Stimulated activated CD8-positive, alpha-beta memory T cell treated with anti-CD3 and anti-CD28 coated beads, Interleukin-15, amount 100 ng/mL, for 4 hours (primary cell): ENCODE measurements at places on chromosomes 1 and 21.

DNA sequence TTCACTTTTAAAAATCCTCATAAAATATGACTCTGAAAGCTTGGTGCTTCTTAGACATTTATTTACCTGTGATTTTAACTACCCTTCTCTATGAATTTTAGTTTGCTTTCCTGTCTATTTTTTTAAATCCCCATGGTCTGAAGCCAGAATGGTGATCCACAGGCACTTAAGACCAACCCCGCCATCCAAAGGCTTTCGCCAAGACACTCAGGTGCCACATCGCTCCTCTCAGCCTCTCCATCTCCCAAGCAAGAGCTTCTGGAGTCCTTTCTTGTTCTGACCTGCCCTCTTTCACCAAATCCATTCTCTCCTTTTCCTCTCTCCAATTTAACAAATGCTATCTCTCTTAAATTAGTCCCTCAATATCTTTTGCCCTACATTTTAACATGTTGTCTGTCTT lies 464.6 kb downstream of the PCP4 start:
- DNase-seq, result no peak

DNA sequence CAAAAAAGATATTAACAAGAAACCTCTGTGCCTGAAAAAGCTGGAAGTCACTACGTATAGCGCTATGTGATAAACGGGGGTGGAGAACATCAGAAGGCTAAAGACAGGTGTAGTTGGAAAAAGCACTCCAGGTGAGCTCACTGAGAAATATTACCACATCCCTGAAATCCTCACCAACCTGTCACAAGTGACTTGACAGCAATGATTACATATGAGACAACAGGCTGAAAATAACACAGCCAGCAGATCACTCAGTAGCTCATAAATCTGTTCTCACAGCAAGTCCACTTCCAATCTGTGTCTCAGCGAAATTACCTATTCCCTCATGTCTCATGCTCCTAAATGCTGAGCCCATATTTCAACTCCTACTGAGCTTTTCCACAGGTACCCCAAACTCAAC lies 120.5 kb downstream of the UBR4 start:
- DNase-seq, result no peak

DNA sequence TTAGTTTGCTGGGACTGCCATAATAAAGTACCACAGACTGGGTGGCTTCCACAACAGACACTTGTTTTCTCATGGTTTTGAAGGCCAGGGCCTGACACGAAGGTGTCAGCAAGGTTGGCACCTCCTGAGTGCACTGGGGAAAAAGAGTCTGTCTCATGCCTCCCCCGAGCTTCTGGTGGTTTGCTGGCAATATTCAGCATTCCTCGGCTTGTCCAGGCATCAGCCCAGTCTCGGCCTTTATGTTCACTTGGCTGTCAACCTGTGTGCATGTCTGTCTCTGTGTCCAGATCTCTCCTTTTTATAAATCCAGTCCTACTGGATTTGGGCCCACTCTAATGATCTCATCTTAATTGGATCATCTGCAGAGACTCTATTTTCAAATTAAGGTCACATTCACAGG lies 72.6 kb downstream of the DOP1B start:
- no peak for DNase-seq

DNA sequence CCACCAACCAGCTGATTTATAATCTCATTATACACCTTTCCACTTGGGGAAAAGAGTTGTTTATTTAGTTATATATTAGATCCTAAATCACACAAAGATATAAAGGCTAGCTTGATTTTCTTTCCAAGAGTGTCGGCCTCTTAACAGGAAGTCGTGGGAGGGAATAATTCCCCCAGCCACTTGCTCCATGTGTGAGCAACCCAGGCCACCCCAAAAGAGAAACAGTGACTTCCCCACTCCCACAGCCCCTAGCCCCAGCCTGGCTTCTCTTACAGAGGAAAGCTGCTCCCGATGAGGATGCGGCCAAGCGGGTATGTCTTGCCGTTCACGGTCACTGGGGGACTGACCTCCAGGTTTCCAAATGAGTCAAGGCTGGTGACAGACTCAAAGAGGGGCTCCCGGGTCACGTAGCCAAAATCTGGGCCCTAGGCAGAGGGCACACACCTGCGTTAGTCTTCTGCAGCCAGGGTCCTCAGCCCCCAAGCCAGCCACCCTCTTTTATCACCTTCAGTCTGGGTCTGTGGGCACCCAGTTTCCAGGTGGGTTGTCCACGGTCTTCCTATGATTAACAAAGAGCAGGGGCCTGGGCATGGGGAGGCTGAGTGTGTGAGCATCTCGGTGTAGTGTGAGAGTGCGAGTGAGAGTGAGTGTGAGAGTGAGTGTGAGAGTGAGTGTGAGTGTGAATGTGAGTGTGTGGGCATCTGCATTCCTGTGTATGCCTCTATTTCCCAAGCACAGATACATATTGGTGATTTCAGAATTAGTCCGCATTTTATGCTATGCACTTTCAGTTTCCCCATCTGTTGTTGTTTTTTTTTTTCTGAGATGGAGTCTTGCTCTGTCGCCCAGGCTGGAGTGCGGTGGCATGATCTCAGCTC lies 25.4 kb upstream of the SDHB start:
- no peak for DNase-seq

DNA sequence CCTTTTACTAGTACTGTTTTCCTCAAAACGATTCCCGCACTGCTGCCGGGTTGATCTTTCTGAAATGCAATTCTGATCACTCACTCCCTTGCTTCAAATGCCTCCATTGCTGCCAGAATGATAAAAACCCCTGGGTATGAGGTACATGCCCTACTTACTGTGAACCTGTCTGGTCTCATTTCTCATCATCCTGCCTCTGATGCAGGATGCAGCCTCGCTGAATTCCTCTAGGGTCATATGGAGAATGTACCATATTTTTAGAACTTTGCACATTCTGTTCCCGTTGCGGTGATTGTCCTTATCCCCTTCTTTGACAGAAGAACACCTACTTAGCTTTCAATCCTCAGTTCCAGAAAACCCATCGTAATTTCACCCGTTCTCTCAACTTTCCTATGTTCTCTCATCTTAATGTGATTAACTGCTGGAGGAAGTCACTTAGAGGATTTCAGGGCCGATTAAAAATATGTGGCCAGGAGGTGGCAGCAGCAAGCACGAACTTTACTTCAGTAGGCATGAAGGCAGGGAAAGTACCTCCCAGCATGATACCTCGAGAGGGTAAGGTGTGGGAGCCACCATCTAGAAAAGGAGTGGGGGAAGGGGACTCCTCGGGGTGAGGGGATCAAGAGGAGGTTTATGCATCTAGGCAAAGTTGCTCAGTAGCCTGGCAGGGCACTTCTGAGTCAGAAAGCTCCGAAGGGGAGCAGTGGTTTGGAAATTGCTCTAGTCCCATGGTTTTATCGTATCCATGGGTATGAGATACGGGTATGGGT lies 361.5 kb upstream of the ZP4 start:
- DNase-seq, result no peak

DNA sequence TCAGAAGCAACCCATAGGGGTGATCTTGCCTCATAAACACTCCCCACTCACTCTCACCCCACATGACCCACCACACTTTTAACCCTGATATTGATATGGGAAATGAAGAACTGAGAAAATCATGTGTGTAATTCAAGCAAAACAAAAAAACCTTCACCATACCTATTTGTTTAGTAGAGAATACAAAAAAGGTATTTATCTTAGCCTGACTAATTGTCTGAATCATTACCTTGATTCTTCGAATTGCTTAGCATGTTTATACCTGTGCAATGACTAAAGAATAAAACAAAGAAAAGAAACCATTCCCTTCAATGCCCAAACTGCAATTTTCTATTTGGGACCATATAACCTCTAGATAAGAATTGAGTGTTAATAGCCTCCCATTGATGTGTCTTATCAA lies 1.8 kb downstream of the CLDN17 start:
- DNase-seq, result no peak

GRCh38 chr21:39452970-39453342 lies 1.2 kb downstream of the SH3BGR start:
- no peak for DNase-seq

- DNase-seq, result no peak
These were observed 7.4 kb downstream of the WDR77 start for GRCh38 chr1:111441573-111442192.
